ENCODE measurements at places on chromosomes 1 and 21. TPM values are rescaled to one million over a fixed set of nuclear protein-coding genes. Genes with fewer than 3 reads are reported as not detected.

Gene PCAT6
- total RNA-seq = 1.7 TPM

Gene GSTM1
- total RNA-seq = not detected

Gene RHBG
- not detected for total RNA-seq

Gene GUCA2A
- total RNA-seq = not detected

Gene C1orf185
- not detected for total RNA-seq

Gene ERVH48-1
- not detected for total RNA-seq

Gene VWA5B1
- 0.06 TPM for total RNA-seq

Gene C1orf94
- not detected for total RNA-seq

Gene OR14A16
- total RNA-seq = not detected

Gene TIE1
- total RNA-seq = 23.1 TPM

Gene LCE3E
- not detected for total RNA-seq

Gene DMRTA2
- not detected for total RNA-seq

Gene GCSAML
- total RNA-seq = not detected

Gene OPRD1
- total RNA-seq = not detected

Gene DYRK3
- 12.4 TPM for total RNA-seq

Gene UQCRHL
- total RNA-seq = 4.0 TPM

Gene AHCYL1
- 42.9 TPM for total RNA-seq

Gene BLACAT1
- total RNA-seq = 0.16 TPM

Gene ATP1A4
- 0.13 TPM for total RNA-seq

Gene KRTAP13-2
- total RNA-seq = not detected

Gene OR6N1
- total RNA-seq = not detected

Gene ADGRL2
- 64.4 TPM for total RNA-seq

Gene SHISA4
- 49.0 TPM for total RNA-seq

Gene AZIN2
- 2.6 TPM for total RNA-seq

Gene LAD1
- 1.3 TPM for total RNA-seq

Gene FCER1G
- total RNA-seq = 92.7 TPM

Gene TGFB2
- 2.7 TPM for total RNA-seq

Gene AMY1C
- not detected for total RNA-seq

Measured in left cardiac atrium (tissue), 4 donors.